Effector memory CD8-positive, alpha-beta T cell (primary cell): ENCODE measurements at places on chromosomes 3 and 15.

DNA sequence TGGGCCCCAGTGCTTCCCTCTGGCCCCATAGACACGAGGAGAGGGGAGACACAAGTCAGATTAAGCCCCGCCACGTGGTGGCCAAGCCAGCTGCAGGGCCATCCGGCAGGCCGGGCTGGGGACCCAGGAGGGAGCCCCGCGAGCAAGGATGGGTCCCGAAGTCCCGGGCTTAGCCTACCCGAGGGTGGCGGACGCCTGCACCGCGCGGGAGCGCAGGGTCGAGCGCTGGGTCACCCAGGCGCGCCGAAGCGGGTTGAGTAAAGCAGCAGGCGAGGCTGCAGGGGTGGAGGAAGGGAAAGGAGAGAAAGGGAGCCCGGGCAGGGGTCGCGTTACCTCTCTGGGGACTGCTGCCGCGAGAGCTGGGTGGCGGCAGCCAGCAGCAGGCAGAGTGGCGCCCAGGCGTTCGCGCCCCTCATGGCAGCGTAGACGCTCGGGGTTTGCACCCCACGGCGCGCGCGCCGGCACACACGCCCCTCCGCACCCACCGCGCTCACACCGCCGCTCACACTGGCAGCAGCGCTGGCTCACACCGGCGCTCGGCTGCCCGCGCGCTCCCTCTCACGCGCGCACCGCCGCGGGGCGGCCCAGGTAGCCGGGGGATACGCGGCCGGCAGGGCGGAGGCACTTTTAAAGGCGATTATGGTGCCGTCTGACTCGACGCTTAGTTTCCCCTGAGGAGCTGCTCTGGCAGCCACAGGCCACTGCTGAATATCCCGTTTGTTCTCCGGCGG is at the start of gene PCOLCE2:
TSS of gene PCOLCE2 (minus strand) at position 603 of the 731 bp plus-strand sequence. CDS start at position 416, 187 bp downstream.
- peak within 1 kb of the TSS; percentile 75 for H3K4me3 ChIP-seq
- no peak within 1 kb of the TSS for H3K27ac ChIP-seq
- H3K4me1 ChIP-seq, result peaks cover 4% of the 10 kb centered on the region
- no peak for DNase-seq

GRCh38 chr3:181717549-181718171 is 5.9 kb downstream of the SOX2 start:
- no peak for DNase-seq
- H3K36me3 ChIP-seq, result peaks cover 15% of the 10 kb centered on the region
- no peaks in the 10 kb centered on the region for H3K4me1 ChIP-seq
- peaks cover 80% of the 10 kb centered on the region for H3K27me3 ChIP-seq
- H3K4me3 ChIP-seq, result no peak overlapping the region

DNA sequence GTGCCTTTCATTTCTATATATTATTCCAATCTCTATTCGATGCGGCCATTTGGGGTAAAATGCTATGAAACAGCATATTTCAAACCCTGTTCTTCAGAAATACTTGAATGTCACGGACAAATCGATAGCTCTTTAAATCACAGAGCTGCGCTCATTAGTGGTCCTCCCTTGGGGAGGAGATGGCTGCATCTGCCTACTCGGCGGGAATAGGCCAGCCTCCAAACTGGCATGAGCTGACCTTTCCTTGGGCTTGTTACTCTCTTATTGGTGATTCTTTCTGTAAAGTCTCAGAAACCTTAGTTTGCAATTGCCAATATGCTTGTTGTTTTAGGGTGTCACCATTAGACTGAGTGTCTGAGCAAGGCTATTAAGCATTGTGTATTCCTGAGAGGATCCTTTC is 120.9 kb downstream of the BDH1 start:
- no peaks in the 10 kb centered on the region for H3K4me1 ChIP-seq
- peaks cover 39% of the 10 kb centered on the region for H3K27me3 ChIP-seq
- no peak overlapping the region for H3K27ac ChIP-seq
- H3K36me3 ChIP-seq, result no peaks in the 10 kb centered on the region

DNA sequence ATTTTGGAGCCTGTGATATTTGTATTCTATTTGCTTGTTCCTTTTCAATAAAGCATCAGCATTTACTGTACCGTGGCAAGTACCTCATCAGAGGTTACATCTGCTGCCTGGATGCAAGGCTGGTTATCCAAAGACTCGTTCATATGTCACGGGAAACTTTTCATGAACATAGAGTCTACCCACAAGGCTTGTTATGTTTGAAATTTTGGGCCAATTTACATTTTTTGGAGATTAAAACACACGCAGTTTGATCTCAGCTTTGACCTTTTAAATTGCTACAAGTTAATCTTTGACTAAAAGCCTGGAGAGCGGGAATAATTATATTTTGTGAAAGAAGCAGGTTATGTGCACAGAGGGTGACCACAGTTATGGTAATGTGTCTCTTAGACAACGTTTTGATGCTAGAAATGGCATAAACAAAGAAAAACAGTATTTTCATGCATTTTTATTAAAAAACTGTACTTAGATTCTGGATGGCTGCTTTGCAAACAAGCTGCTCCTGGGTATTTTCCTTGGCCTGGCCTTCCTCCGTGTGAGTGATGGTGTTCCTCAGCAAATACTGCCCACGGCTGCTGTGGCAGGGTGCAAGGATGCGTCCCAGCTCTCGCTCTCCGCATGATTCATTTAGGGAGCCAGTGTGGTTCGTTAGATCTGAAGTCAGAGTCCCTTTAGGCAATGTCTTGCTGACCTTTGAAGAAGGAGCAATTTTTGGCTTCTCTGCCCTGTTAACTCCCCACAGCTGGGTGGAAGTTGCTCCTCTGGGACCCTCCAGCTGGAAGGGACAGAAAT is 27.1 kb downstream of the CHST2 start:
- peaks cover 12% of the 10 kb centered on the region for H3K27me3 ChIP-seq
- no peak overlapping the region for H3K27ac ChIP-seq
- H3K4me3 ChIP-seq, result no peak overlapping the region
- no peaks in the 10 kb centered on the region for H3K36me3 ChIP-seq

DNA sequence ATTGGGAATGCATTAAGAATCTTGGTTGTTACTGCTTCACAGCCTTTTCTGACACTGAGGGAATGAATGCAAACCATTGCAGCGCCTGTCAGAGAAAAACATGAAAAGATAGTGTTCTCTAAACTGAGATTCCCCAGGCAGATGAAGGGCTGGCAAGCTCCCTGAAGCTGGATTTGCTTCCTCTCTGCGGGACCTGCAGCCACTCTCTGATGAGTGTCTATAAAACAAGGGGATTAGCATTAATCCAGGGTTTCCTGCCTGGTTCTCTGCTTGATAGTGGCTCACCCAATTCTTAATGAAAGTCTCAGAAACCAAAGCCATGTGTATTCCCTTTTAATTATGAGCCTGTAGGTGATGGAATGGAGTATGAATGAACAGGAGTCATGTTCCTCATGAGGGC is 344.3 kb upstream of the UMPS start:
- no peaks in the 10 kb centered on the region for H3K36me3 ChIP-seq
- no peak for DNase-seq
- H3K27me3 ChIP-seq, result peaks cover 48% of the 10 kb centered on the region
- no peak overlapping the region for H3K4me3 ChIP-seq

GRCh38 chr3:179828738-179829137 is 175.9 kb downstream of the USP13 start:
- DNase-seq, result no peak

- no peak overlapping the region for H3K4me3 ChIP-seq
- H3K4me1 ChIP-seq, result no peaks in the 10 kb centered on the region
- DNase-seq, result no peak
- H3K27ac ChIP-seq, result no peak overlapping the region
These were observed 26.1 kb upstream of the MGA start for GRCh38 chr15:41634072-41634626.

DNA sequence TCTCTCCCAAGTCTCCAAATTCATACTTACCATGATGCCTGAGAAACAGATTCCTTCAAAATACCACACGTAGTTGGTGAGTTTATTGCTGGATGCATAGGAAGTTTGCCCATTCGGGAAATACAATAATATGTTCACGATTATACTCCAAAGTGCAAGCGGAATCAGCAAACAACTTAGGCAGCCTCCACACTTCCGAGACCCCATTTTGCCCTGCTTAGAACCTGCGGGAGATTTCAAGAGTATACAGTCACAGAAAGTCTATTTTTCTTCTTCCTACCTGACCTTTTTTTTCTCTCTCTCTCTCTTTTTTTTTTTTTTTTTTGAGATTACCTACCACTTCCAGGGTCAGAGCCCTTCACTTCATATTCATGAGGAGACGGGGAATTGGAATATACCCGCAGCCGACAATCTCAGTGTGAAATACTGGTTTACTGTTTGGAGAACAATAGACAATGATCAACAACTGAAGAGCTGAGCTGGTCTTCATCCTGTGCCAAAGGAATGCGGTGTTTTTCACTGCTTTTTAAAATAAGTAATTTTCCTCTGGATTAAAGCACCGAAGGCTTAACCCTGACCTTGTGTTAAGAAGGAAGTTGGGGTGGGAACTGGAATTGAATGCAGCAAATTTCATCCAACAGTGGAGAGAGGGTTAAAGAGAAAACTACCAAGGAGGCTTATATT is at the start of gene TM4SF18:
TSS of gene TM4SF18 (minus strand) at position 461 of the 684 bp plus-strand sequence. CDS start at position 207, 254 bp downstream.
- DNase-seq, result no peak
- H3K36me3 ChIP-seq, result no peaks in the 10 kb centered on the region
- H3K4me3 ChIP-seq, result no peak within 1 kb of the TSS
- no peaks in the 10 kb centered on the region for H3K27me3 ChIP-seq

DNA sequence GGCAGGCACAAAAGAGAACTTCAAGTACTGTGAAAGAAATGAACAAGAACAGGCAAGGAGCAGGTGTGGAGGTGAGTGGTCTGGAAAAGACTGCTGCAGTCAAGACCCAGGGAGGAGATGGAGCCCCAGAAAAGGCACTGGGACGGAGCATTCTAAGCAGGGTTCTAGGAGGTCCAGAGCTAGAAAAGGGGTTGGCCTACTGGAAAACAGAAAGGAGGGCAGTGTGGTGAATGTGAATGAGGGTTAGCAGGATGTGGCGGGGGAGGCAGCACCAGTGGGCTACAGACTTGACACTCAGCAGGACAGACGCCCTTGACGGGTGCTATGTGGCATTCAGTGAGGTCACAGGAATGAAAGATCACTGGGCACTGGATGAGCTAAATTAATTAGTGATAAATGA is 75.7 kb downstream of the SENP2 start:
- H3K27me3 ChIP-seq, result peaks cover 54% of the 10 kb centered on the region
- no peaks in the 10 kb centered on the region for H3K4me1 ChIP-seq
- H3K27ac ChIP-seq, result no peak overlapping the region
- DNase-seq, result no peak

DNA sequence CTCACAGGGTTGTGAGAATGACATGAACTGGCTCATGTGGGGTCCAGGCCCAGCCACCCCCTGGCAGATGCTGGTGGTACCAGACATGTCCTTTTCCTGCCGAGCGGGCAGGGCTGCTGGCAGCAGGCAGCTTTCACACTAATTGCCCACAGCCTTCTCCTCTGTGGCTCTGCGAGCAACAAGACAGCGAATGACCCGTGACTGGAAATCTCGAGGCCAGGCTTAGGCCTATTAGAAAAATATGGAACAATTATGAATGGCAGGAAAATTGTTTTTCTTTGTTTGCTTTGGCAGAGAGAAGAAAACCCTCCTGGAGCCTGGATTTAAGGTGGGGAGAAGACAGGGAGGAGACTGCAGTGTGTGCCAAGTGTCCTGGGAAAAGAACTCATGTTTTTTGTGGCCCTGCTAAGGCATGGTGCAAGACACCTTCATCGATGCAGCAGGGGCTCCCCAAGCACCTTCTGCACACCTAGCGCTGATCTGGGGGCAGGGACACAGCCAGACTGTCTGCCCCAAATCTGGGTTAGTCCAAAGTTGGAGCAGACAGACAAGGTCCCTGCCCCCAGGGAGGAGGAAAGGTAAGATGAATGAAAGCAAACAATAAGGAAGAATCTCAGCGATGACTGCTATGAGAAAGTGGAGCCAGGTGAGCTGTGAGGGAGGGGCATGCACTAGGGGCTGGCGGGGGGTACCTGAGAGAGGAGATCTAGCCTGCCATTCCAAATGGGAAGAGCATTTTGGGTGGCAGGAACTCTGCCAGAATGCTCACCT is 193.8 kb upstream of the TLE3 start:
- DNase-seq, result no peak
- H3K27ac ChIP-seq, result peak overlapping the region; percentile 29
- no peaks in the 10 kb centered on the region for H3K27me3 ChIP-seq
- no peaks in the 10 kb centered on the region for H3K36me3 ChIP-seq

GRCh38 chr3:45548681-45549075 is 45.9 kb upstream of the LIMD1 start:
- H3K36me3 ChIP-seq, result peaks cover 14% of the 10 kb centered on the region
- no peaks in the 10 kb centered on the region for H3K27me3 ChIP-seq
- DNase-seq, result no peak

GRCh38 chr3:12507591-12508281 is 23.5 kb downstream of the TSEN2 start:
- H3K27ac ChIP-seq, result no peak overlapping the region
- no peaks in the 10 kb centered on the region for H3K4me1 ChIP-seq
- H3K36me3 ChIP-seq, result peaks cover 14% of the 10 kb centered on the region
- no peak overlapping the region for H3K4me3 ChIP-seq
- no peaks in the 10 kb centered on the region for H3K27me3 ChIP-seq

GRCh38 chr3:121722411-121722810 is 27.1 kb downstream of the GOLGB1 start:
- peak overlapping the region; percentile 51 for H3K27ac ChIP-seq
- DNase-seq, result no peak
- peaks cover 16% of the 10 kb centered on the region for H3K4me1 ChIP-seq
- peaks cover 61% of the 10 kb centered on the region for H3K36me3 ChIP-seq
- no peaks in the 10 kb centered on the region for H3K27me3 ChIP-seq

DNA sequence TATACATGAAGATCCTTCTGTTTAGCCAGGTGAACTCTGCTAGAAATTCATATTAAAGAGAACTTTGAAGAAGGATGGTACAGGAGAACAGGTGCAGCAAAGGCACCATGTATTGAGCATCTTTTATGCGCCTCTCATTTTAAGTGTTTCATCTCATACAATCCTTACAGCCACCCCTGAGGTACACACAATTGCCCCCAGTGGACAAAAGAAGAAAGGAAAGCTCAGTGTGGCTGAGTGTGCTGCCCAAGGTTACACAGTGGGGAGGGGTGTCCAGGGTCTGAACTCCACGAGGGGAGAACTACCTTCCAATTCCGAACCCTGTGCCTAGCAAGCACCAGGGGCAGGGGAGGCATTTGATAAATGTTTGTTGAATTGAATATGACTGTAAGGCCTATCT is 98.6 kb downstream of the MECOM start:
- H3K27me3 ChIP-seq, result peaks cover 39% of the 10 kb centered on the region
- DNase-seq, result no peak
- no peak overlapping the region for H3K4me3 ChIP-seq
- no peak overlapping the region for H3K27ac ChIP-seq
- H3K36me3 ChIP-seq, result no peaks in the 10 kb centered on the region
- H3K4me1 ChIP-seq, result no peaks in the 10 kb centered on the region

- DNase-seq, result no peak
- no peaks in the 10 kb centered on the region for H3K27me3 ChIP-seq
- no peak overlapping the region for H3K4me3 ChIP-seq
- H3K4me1 ChIP-seq, result no peaks in the 10 kb centered on the region
- no peak overlapping the region for H3K27ac ChIP-seq
These were observed 64.7 kb downstream of the ADAMTS9 start for GRCh38 chr3:64623125-64623524.

- peaks cover 12% of the 10 kb centered on the region for H3K4me1 ChIP-seq
- DNase-seq, result peak; percentile 55
- peaks cover 36% of the 10 kb centered on the region for H3K27me3 ChIP-seq
- H3K27ac ChIP-seq, result peak overlapping the region; percentile 54
- H3K36me3 ChIP-seq, result no peaks in the 10 kb centered on the region
These were observed 13.0 kb upstream of the CSK start for GRCh38 chr15:74768771-74769342.
